ENCODE measurements at places on chromosomes 16 and 17.

GRCh38 chr17:81233316-81233715, 5.5 kb downstream of the TEPSIN start:
- DNase-seq, result no peak

GRCh38 chr16:24446189-24446588, 93.2 kb upstream of the RBBP6 start:
- DNase-seq, result no peak

- DNase-seq, result peak; percentile 9
Observed at GRCh38 chr17:75487351-75488070, 27.8 kb downstream of the CASKIN2 start.

DNA sequence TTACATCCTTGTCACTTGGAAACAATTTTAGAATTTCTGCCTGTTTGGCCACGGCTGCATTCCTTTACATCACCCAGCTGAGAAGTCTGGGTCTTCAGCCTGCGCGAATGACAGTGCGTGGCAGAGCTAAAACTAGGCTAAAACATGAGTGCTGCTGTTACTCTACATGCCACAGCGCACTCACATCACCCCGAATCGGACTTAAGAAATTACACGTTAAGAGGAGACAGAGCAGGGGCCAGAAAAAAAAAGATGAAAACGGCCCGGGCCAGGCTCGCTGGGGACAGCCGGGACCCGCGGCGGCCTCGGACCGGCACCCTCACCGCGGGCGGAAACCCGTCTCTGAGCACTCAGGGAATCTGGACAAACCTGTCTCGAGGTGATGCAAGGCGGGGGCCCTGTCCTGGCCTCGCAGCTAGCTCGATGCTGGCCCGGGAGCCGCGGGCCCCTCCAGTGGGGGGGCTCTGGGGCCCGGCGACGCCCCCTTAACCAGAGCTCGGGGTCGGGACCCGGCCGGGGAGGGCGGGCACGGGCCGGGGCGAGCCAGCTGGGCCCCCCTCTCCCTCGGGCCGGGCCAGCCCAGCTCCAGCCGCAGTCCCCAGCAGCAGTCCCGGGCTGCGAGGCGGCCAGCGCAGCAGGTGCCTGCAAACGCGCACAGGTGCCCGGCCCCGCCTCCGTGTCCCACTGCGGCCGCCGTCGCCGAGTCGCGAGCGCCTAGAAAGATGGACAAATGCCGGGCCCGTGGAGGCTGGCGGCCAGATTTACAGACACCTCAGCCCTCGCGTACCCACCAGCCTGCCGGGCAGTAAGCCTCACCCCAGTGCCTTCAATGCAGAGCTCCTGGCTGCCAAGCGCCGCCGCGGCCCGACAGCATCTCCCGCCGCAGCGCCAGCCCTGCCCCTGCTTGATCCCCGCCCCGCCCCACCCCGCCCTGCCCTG, at the start of gene AKTIP:
TSS of gene AKTIP (minus strand) at position 879 of the 939 bp plus-strand sequence. CDS start 2,950 bp downstream, outside the sequence.
- DNase-seq, result peak; percentile 62

- DNase-seq, result no peak
Observed at GRCh38 chr17:82204831-82205719, 7.6 kb downstream of the CCDC57 start.

GRCh38 chr16:89723279-89724250, 2.2 kb downstream of the ZNF276 start:
- DNase-seq, result no peak

DNA sequence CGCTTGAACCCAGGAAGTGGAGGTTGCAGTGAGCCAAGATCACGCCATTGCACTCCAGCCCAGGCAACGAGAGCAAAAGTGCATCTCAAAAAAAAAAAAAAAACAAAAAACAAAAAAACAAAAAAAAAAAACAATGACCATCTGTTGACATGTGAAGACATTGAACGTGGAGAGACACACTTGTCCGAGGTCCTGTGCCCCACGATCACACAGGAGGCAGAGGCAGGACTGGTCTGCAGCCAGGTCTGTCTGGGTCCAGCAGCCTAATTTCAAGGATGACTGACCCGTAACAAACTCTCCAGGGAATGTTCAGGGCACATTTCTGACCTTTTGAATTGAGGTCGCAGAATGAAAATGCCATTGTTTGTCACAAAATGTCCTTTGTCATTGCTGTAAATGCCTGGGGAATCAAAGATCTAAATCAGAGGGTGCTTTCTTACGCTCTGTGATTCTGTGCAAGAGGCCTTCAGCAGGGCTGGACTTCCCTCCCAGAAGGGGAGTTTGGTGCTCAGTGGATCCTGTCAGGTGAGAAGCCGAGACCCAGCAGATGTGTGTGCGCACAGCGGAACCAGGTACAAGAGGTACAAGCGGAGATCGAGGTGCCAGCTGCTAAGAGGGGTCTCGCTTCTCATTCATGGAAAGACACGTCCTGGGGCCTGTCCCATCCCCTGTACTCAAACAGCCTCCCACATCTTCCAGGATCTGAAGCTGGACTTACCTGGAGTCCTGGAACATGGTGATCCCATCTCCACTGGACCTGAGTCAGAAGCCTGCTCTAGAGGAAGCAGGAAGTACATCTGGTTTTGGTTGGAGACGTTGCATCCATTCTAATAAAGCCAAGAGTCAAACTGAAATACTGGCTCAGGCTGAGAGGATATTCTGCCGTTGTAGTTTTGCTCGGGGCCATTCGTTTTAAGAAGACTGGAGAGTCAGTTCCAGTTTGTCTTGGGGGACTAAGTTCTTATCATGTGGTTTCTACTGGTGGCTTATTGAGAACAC, 95.8 kb downstream of the IRF8 start:
- DNase-seq, result no peak

- DNase-seq, result no peak
Observed at GRCh38 chr17:16383216-16383615, 2.3 kb downstream of the UBB start.

DNA sequence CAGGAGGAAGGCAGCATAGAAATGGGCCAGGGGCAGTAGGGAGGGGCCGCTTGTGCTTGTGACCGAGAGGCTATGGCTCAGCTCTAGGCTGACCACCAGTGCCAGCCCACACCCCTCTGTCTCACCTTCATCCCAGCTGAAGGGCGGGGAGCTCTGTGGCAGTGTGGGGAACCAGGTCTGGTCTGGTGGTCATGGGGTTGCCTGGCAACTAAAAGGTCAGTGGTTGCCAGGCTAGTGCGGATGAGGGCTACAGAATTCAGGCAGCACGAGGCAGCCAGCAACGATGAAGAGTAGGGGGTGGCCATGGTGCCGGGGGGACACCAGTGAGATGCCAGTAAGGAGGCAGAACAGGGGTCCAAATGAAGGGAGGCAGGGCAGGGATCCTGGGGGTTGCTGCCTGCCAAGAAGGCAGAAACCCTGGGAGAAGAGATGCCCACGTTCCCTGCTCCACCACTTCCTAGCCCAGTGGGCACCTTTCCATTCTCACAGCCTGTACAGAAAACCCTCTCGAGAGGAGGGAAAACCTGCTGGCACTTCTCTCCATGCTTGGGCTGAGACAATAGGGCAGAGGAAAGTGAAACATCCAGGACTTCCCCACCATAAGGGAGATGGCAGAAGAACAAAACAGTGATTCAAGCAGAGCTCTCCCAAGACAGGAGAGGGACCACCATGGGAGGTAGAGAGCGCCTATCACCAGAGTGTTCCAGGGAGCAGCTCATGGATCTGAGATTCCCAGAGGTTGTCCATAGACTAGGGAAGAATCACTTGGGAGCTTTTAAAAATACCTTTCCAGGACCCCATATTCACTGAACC, 39.7 kb downstream of the SRCIN1 start:
- no peak for DNase-seq

GRCh38 chr17:19508577-19508867, 25.1 kb upstream of the SLC47A1 start:
- no peak for DNase-seq
